Hepatocyte (in vitro differentiated cells): ENCODE measurements at places on chromosomes 7 and 10. TPM values are rescaled to one million over a fixed set of nuclear protein-coding genes. Genes with fewer than 3 reads are reported as not detected.

GRCh38 chr10:87675396-87676376 lies 16.0 kb downstream of the PAPSS2 start:
- DNase-seq: no peak

DNA sequence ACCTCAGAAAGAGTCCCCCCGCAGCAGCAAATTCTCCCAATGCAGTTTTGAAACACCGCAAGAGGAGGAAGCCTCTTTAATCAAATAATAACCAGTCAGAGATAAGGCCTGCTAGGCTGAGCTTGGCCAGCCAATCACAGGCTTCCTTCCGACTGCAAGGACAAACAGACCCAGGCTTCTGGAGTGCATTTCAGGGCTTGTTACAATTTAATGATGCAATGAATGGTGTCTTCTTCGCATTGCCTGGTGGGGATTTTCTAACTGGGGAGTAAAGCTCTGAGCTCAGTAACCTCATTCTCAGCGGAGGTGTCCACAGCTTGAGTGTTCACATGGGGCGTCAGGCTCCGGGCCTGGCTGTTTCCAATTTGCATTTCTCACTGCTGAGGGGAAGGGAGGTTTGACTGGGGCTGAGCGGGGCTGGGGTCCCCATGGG lies 31.8 kb upstream of the GPAM start:
- peak; percentile 73 for DNase-seq

GRCh38 chr7:112092709-112093395 lies 113.3 kb downstream of the DOCK4 start:
- DNase-seq: no peak

- no peak for DNase-seq
Measured at GRCh38 chr7:8259586-8260222, 2.3 kb downstream of the ICA1 start.

DNA sequence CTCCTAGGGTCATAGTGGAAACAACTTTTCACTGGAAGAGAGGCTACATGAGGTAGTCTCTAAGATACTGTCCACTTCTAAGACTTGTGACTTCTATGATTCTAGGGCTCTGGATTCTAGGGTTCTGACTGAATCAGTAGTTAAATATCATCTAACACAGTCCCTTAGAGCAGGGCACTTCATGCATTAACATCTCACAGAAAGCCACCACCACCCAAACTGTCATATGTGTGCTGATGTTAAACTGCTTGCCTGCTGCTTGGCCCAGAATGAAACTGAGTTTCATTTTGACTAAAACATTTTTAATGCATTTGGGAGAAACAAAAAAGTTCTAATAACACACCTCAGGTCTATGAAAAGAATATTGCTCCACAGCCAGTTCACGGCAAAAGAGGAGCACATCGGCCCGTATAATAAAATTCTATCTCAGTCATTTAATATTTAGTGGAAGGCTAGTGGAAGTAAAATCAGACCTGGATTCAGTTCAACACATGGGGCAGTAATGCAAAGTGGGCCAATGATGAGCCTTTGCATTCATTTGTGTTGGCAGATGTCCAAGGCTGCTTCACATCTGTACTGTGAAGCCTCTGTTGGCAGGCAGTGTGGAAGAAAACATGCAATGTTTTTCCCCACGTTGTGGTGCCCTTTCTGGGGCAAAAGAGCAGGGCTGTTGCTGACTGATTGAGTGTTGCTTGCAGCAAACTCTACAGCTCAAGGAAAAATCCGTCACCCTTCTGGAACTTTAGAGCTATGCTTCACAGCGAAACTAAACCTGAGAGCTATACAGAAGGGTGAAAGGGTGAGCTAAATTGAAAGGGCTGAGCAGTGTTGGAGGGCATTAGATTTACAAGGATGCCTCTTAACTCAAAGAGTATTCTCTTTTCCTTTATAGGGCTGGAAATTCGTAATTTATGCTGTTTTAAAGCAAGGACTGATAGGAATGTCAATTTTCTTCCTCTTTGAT lies 33.5 kb upstream of the AUTS2 start:
- peak; percentile 82 for DNase-seq

DNA sequence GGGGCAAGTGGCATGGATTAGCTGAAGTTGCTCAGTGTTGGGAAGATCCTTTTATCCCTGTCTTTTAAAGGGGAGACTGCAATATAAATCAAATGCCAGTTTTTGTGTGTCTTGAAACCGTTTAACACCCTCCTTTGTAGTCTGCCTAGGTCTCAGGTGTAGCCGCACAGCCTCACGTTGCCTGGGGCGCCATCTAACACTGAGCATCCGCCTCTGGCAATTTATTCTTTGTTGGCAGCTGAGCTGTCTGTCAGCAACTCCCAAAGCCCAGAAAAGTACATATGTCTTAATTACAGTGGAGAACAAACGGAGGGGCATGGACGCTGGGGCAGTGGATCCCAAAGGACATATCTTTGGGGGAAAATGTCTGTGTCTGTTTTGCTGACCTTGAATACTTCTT lies 254.7 kb downstream of the STK31 start:
- no peak for DNase-seq

GRCh38 chr7:4805110-4805983 lies 29.9 kb downstream of the AP5Z1 start:
- no peak for DNase-seq

DNA sequence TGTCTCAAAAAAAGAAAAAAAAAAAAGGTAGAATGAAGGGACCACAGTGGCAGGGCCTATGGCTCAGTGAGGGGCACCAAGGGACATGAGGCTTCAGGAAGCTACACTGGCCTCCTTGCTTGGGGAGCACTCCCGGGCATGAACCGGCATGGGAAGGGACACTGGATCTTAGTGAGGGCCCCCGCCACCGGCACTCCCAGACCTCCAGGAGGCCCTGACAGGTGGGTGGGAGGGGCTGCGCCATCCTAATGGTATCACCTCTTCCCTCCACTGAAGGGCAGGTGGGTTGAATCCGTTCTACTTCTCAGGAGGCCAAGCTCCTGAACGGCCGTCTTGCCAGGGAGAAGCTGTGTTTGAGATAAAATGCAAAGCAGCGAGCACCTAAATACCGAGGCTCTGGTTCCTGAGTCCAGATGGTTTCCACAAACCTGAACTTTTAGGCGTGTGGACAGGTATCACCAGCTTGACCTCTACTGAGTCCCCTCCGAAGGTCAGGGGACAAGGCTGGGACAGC lies 69.8 kb downstream of the C10orf143 start:
- no peak for DNase-seq

DNA sequence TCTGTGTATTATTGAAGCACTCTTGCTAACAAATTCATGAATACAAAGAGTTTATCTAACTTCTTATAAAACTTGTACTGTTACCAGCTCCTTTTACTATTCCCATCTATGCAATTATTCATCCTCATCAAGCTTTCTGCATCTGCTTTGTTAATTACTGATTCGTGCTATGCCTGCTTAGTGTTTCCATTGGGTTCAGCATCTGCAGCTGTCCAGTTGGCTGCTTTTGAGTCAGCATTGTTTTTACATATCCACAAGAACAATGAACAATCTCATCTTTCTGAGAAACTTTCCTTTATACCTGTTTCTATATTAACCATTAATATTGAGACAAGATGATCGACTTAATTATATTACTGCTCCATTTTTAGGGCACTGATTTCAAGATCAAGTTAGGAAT lies 19.6 kb upstream of the ANLN start:
- DNase-seq: no peak

GRCh38 chr7:26293569-26294308 lies 2.1 kb downstream of the SNX10 start:
- no peak for DNase-seq

- no peak for DNase-seq
Measured at GRCh38 chr10:13787015-13787421, 200.3 kb downstream of the PRPF18 start.

DNA sequence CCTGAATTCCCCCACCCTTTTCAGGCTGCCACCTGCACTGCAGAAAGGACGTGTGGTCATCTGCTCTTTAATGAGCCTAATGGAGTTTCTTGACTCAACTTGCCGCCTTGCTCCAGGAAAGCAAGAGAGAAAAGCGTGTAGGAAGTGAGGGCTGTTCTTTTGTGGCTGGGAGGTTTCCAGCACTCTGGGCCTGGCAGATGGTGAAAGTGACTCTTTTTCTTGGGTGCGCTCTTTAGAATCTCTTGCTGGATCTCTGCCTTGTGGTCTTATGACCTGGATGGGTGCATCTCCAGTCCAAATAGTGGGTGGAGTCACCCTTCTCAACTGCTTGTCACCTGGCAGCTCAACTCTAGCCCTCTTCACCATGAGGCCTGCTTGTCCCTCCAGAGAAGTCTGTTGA lies 244.0 kb downstream of the SORCS1 start:
- no peak for DNase-seq

GRCh38 chr10:122021828-122022227 lies 32.9 kb downstream of the TACC2 start:
- no peak for DNase-seq

- DNase-seq: no peak
Measured at GRCh38 chr7:30790356-30790755, 19.1 kb downstream of the MINDY4 start.

DNA sequence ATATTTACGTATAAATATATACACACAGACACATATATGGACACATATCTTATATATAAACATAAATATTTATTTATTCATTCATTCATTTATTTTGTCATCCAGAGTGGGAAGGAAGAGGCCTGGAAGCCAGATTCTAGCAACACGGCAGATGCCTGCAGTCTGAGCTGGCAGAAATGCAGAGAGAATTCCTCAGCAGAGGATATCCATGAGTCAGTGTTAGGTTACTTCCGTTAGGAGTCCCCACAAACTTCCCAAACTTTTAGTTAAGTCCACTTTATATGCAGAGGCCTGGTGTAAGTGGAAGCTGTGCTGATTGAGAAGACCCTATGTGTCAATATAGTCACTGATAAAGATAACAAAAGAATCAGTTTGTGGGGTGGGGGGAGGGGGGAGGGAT lies 89.6 kb downstream of the PPP1R17 start:
- DNase-seq: no peak

DNA sequence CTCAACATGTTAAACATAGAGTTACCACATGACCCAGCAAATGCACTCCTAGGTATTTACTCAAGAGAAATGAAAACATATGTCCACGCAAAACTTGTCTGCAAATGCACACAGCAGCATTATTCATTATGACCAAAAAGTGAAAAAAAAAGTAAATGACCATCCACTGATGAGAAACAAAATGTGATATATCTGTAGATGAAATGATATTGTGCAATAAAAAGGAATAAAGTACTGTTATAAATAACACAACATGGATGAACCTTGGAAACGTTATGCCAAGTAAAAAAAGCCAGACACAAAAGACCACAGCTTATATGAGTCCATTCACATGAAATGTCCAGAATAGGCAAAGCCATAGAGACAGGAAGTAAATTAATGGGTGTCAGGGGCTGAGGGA lies 61.4 kb upstream of the SKAP2 start:
- DNase-seq: no peak

PYROXD2 gene
- total RNA-seq: 3.5 and 9.7 TPM in 2 replicates

CARD11 gene
- 5.3 and 10.9 TPM in 2 replicates for total RNA-seq

CH25H gene
- 3.9 and 8.8 TPM in 2 replicates for total RNA-seq

GIMAP4 gene
- 0.63 and 1.8 TPM in 2 replicates for total RNA-seq

BCL7B gene
- total RNA-seq: 34.5 and 44.7 TPM in 2 replicates

UNCX gene
- not detected in 2 replicates for total RNA-seq

PWWP2B gene
- 15.1 and 18.0 TPM in 2 replicates for total RNA-seq

CCZ1B gene
- total RNA-seq: 16.4 and 25.0 TPM in 2 replicates

GIGYF1 gene
- total RNA-seq: 14.2 and 17.6 TPM in 2 replicates
